ENCODE measurements at places on chromosomes 12 and 14. TPM values are rescaled to one million over a fixed set of nuclear protein-coding genes. Genes with fewer than 3 reads are reported as not detected.

Gene SELPLG
- total RNA-seq = 19.0 TPM

- DNase-seq = no peak
Measured at GRCh38 chr14:21263284-21264024, 5.8 kb downstream of the HNRNPC start.

DNA sequence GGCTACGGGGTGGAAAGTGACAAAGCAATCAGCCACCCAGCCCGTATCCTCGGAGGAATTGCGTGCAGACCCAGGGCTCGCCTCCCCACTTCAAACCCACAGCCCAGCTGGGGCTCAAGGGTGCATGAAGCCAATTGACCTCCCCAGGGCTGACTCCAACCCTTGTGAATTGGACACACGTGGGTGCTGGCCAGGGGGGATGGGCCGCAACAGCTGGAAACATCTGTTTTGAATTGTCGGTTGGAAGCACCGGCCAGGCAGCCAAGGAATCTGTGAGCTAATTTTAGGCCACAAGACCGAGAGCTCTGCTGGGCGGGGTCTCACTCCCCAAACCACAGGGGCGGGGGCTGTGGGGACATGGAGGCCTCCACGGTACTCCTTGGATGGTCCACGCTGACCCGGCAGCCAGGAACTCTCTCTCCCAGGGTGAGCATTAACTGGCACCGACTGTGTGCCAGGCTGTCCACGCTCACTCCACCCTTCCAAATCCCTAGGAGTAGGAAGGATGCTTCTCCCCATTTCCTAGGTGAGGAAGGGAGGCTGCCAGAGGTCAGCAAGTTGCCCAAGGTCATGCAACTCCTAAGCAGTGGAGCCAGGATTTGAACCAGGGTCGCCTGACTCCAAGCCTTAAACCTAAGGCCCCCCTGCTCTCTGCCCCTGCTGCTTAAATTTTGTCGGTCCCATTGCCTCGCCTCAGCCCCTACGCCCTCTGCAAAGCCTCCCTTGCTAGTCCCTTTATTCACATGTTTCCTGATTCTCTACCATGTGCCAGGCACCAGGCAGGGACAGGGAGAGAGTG is 11.9 kb upstream of the TMEM119 start:
- DNase-seq = no peak

- DNase-seq = no peak
Measured at GRCh38 chr14:36207500-36207899, 31.0 kb upstream of the PTCSC3 start.

DNA sequence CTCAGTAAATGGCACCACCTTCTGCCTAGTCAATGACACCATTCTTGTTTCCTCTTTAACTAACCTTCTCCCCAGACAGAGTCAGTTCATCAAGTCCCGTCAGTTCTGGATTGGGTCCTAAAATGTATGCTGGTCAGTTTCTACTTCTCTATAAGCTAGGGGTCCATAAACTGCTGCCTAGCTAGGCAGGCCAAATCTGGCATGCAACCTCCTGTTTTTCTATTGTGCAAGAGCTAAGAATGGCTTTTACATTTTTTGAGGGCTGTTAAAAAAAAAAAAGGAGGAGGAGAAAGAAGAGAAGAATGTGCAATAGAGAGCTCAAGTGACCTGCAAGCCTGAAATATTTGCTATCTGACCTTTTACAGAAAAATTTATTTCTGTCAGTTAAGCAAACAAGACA is 6.4 kb upstream of the TMED10 start:
- DNase-seq = no peak

- DNase-seq = no peak
Measured at GRCh38 chr12:59626382-59626781, 30.6 kb downstream of the SLC16A7 start.

All from activated T-cell treated with anti-CD3 and anti-CD28 coated beads, Interleukin-2, amount 50 U/mL, for 4 hours (primary cell).